ENCODE measurements at places on chromosomes 2 and 18. TPM values are rescaled to one million over a fixed set of nuclear protein-coding genes. Genes with fewer than 3 reads are reported as not detected.

GRCh38 chr2:72936660-72937355, 19.5 kb downstream of the EMX1 start:
- DNase-seq, result no peak

GRCh38 chr2:94874277-94874997, 3.2 kb downstream of the TEKT4 start:
- peak; percentile 15 for DNase-seq

DNA sequence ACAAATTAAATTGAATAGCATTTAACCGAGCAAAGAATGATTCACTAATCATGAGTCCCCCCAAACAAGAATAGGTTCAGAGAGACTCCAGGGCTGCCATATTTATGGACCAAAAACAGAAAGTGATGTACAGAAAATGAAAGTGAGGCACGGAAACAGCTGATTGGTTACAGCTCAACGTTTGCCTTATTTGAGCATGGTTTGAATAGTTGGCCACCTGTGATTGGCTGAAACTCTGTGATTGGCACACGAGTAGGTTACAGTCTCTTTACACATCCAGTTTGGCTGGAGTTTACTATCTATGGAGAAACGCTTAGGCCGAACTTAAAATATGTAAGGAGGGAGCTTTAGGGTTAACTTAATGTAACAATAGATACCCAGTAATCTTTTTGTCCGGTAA, 27.0 kb upstream of the DPYSL5 start:
- no peak for DNase-seq

GRCh38 chr2:235527806-235528469, 34.1 kb downstream of the AGAP1 start:
- no peak for DNase-seq

- no peak for DNase-seq
Observed at GRCh38 chr2:37192551-37192950, 3.7 kb upstream of the CEBPZOS start.

- DNase-seq, result no peak
Observed at GRCh38 chr2:43174368-43174916, 52.0 kb downstream of the ZFP36L2 start.

DNA sequence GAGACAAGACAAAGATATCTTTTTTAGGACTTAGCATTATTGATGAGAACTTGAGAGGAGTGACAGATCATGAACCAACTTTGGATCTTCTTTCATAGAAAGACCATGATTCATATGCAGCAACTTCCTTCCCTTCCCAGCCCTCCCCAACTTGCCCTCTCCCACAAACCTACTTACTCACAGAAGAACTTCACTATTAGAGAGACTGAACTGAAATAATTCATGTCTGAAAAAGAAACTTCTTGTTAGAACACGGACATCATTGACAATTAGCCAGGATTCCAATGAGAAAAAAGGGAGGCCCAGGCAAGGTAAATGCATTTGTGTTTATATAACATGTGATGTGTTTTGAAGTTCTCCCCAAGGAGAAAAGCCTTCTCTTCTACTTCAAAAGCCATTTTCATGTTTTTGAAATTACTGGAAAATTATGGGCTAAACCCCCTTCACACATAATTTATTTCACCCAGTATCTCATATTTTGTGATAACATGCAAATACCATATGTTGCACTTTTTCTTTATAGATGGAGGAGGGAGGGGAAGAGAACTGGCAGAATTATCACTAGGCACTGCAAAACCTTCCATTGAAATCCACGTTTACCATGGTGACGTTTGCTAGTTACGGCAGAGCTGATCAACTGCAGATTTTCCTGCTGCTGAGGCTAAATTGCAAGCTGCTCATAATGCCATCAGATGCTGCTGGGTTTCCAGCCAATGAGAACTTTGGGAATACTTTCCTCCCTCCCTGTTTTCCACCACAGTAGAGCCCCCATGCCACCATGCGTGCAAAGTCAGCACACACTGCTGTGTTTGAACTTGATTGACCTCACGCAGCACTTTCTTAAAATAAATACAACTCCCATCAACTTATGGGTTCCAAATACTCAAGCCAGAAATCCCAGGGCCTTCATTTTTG, 294.7 kb downstream of the MEIS1 start:
- peak; percentile 22 for DNase-seq

- peak; percentile 61 for DNase-seq
Observed at GRCh38 chr2:238423561-238424312, 3.0 kb upstream of the ASB1 start.

ALLC gene
- total RNA-seq, result not detected

GRCh38 chr2:129318581-129319421, 660.7 kb upstream of the RAB6C start:
- DNase-seq, result no peak

- DNase-seq, result peak; percentile 46
Observed at GRCh38 chr2:37343537-37344434, 644 bp upstream of the QPCT start.

ABCG5 gene
- not detected for total RNA-seq

DNA sequence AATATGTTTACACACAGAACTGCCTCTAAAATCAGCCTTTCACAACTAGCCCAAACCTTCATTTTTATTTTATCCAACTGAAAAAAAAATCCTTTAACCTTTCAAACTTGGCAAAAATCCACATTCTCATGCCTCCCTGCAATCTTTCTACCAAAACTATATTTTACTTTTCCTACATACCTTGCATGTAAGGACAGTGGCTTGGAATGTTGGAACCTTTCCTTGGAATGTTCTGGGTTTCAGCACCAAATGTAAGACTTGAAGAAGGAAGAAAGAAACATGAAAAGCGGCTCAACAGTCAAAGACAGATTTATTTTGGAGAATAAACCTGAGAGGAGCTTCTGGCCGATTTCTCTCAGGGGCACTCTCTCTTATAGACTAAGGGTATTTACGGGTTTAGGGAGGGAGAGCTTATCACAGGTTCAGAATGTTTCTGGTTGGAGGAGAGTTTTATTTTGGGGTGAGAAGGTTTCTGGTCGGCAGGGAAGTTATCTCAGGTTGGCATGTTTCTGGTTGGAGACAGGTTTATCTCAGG, 79.7 kb downstream of the RRM2 start:
- DNase-seq, result no peak

GRCh38 chr2:239267288-239267951, 133.4 kb downstream of the HDAC4 start:
- DNase-seq, result peak; percentile 80

GRCh38 chr2:232456296-232457120, 555 bp downstream of the ALPI start:
- no peak for DNase-seq

DNA sequence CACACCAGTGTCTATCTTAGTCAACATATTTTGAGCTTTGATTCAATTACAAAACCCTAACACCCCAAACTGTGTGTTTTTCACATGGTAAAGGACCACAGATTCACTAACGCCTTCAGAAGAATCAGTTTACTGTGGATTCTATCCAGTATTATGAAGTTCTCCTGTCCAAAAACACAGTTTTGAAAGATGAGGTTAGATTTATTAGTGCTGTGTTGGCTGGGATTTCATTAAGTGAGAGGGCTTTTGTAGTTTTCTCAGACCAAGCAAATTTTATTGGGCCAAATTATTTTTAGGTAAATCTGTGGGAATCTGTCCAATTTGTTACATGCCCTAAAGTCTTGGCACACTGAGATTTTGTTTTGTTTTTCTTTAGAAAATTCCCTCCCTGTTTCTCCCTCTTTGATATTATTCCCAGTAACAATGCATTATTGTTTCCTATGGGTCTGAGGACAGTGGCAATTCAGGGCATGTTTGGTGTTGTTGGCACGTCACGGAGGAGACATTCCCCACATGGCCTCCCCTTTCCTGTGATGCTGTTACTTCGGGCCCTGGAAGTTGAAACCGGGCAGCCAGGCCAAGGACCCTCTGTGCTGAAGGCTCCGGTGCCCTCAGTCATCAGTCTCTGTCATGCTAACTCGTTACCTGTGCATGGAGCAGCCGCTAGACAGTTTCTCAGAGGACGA, 87.5 kb upstream of the ALKAL2 start:
- DNase-seq, result no peak

LHCGR gene
- not detected for total RNA-seq

SLC4A3 gene
- 1.3 TPM for total RNA-seq

QPCT gene
- total RNA-seq, result 3.9 TPM

DNA sequence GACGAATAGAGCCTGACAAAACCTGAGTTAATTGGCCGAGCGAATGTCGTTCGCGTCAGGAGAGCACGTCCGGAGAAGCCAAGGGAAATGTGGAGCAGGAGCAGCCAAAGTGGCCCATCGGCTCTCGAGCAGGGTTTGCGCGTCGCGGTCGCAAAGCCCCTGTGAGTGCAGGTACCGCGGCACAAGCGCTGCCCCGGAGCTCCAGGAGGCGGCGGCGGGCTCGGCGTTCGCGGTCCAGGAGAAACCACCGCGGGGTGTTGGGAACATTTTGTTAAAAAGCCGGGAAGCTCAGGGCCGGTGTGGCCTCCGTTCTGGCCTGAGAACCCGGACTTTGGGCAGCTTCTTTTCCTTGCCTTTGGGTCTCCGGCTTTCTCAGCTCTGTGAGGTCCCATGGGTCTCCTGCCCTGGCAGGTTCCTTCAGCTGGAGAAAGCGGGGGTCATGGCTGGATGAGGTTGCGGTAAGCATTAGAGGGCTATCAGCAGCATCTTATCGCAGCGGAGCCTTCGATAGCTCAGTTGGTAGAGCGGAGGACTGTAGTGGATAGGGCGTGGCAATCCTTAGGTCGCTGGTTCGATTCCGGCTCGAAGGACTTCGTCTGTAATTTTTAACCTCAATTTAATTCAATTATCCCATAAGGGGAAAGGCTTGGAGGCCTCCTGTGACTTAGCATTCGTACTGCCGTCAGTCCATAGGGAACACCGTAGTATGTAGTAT, 1.0 kb upstream of the AGBL5 start:
- peak; percentile 94 for DNase-seq

- no peak for DNase-seq
Observed at GRCh38 chr2:203799908-203800307, 67.7 kb upstream of the CTLA4 start.

DNA sequence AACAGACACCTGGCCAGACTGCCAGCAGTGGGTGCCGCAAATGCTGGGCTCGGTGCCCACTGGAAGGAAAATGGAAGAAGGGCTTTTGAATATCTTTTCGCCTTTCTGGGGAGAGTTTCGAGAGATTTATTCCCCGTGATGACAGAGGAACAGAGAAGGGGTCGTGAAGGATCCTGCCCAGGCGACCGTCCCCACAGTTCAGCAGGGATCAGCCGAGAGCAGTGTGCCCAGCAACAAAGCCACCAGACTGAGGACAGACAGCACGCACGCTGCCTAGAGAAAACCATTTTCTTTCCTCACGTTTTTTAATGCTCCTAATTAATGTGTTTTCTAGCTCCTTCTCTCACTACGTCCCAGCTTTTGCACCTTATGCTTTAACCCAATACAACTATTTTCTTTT, 47.7 kb downstream of the XRCC5 start:
- DNase-seq, result no peak

NDUFS1 gene
- 81.2 TPM for total RNA-seq

GRCh38 chr18:30658306-30658705, 384.2 kb downstream of the DSC3 start:
- DNase-seq, result no peak

C2orf15 gene
- total RNA-seq, result under 0.01 TPM

All from fibroblast of lung (primary cell).